ENCODE measurements at places on chromosomes 12 and 14. TPM values are rescaled to one million over a fixed set of nuclear protein-coding genes. Genes with fewer than 3 reads are reported as not detected.

- peak; percentile 61 for ATAC-seq
Observed at GRCh38 chr12:132713123-132713522, 2.5 kb downstream of the PGAM5 start.

GRCh38 chr12:89225401-89225800, 126.9 kb downstream of the DUSP6 start:
- peak; percentile 91 for ATAC-seq

MYH6 gene
- total RNA-seq, result not detected

ADSS1 gene
- total RNA-seq, result 5.7 TPM

DNA sequence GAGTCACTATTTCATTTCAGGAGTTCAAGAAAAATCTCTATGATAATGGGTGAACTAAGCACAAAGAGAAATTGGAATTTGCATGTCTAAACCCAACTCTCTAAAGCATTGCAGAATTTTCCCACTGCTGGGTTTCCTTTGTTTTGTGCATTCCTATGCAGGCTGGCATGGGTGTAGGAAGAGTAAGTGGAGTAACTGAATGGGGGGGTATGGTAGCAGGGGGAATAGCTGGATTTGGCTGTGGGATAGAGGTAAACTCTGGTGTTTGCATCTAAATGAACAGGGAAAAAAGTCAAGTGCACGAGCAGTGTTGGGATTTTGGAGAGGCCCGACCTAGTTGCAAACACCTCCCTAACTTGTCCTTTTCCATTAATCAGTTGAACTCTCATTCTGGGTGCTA, 159.1 kb downstream of the ANO4 start:
- no peak for ATAC-seq

DNA sequence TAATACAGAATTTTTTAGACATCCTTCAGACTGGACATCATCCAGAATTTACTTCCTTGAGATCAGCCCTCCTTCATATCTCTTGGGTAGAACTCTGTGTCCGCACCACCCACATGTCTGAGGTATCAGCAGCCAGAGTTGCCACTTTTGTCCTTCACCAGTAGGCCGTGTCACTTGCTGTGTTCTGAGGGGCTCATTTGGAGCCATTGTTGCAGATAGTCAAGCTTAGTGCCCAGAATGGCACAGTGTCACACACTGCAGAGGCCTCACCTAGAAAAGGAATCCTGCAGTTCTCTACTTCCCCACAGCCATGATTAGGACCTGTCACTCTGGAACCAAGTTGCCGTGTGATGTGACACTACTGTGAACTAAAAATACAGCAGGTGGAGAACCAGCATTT, 36.9 kb upstream of the KCNK13 start:
- ATAC-seq, result no peak

DNA sequence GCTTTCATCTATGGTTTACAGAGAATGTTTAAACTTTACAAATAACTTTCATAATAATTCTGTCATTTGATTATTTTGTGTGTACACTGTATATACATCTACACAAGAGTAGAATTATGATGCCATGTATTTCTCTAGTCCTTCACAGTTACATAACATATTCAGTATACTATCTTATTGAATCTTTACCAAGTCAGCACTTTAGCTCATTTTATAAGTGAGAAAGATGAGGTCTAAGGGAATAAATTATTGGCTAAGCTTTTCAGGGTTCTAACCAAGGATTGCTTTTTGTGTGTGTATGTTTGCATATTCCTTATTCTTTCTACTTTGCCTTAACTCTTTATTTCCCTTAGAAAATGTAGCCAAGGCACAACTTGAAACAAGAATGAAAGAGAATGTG, 84.3 kb upstream of the PTPRQ start:
- ATAC-seq, result no peak

DNA sequence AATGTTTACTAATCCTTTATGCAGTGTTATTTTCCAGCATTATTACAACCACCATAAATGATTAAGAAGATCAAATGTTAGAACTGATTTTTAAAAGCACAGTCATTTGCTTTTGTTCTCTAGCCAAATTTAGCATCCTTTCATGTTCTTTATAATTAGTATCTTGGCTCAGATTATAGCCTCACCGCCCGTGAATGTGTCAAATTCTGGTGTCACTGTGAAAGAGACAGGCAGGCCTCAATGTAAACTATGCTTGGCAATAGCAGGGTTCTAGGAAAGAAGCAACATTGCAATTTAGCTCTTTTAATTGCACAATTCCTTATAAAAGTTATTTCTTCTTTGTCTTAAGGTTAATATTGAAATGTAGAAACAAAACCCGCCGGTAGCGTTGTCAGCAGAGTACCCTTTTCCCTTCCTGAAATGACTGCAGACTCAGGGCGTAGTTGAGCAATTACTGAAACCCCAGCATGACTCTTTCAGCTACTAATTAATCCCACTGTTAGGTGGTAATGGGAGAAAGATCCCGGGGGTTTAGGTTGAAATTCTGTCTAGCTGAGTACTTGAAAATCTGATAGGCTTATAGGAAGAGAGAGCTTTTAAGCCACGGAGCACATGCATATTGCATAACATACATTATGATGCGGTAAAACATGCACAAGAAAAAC, 1600.5 kb upstream of the SEL1L start:
- no peak for ATAC-seq

DNA sequence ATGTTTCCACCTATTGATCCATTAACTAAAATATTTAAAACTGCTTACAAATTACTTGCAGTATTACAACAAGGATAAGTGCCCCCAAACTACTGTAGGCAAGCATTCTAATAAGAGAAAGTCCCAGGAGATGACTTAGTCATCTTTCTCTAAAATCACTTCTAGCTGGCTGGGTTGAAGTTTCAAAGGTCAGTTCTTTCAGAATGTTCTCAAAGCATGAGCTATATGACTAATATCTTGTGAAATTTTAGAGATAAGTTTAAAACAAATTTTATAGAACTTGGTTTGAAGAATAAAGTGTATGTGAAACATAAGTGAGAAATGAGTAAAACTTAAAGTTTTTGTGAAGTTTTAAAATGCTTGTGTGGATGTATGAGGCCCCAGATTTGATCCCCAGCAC, 24.3 kb upstream of the OR6J1 start:
- ATAC-seq, result no peak

DNA sequence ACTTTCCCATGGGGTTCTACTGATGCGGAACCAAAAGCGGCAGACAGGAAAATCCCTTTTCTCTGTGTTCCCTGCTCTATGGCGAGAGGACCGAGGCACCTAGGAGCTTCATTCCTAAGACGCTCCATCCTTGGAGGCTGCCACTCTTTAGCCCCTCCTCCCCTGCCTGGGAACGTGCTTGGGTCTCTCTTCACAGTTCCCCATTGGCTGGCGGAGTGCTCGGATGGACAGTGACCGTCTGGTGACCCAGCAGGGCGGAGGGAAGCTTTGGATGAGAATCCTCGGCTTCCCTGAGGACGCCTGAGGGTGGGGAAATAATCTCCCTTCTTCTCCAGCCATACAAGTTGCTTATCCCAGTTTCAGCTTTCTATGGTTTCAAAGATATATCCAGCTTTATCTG, 37.3 kb downstream of the KCNA5 start:
- no peak for ATAC-seq

GRCh38 chr12:68981516-68981915, 48.5 kb upstream of the CPM start:
- no peak for ATAC-seq

DNA sequence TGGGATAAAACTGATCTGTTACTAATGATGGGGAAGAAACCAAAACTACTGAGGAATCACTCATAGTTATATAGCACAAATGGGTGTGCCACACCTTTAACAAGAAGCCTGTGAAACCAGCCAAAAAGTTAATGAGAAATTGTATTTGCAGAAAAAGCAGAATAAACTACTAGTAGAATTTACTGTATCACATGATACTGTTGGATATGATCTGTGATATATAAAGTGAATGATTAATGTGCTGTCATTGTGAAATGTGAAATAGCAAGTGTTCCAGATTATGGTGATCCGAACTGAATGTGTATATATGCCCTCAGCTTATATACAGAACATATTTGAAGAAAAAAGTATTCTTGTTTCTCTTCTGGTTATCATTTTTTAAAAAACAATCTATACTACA, 30.5 kb downstream of the VEZT start:
- ATAC-seq, result no peak

- no peak for ATAC-seq
Observed at GRCh38 chr12:26872625-26873024, 39.6 kb upstream of the ITPR2 start.

DNA sequence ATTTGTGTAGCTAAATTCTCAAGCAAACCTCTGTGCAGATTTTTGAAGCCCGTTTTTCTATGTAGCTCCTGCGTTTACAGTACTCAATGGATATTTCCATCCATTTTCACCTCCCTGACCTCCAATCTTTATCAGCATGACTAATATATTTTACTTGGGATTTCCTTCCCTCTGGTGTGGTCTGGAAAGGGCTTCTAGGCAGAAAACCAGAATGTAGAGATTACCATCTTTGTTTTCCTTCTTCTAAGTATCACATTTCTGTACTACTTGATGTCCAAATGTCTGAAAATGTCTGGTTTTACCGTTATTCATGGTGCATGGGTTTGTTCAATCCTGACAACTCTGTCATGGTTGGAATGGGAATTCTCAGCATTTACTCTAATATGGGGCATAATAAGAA, 907.6 kb upstream of the FLRT2 start:
- ATAC-seq, result no peak

GRCh38 chr12:80593766-80594165, 113.7 kb upstream of the MYF6 start:
- no peak for ATAC-seq

DNA sequence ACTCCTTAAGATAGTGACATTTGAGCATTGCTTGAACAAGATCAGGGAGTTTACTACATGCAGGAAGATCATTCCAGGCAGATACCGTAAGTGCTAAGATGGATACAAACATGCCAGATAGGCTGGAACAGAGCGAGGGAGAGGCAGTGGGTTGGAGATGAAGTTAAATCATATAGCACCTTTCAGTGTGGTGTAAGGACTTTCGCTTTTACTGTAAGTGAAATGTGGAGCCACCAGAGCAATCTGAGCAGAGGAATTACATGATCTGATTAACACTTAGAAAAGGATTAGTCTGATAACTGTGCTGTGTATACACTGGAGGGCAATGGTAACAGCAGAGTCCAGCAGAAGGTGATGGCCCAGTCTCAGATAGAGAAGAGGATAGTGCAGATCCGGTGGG, 163.0 kb upstream of the SSTR1 start:
- no peak for ATAC-seq

GRCh38 chr12:120970310-120970709, 8.0 kb upstream of the HNF1A start:
- ATAC-seq, result no peak

KLHDC1 gene
- 1.5 TPM for total RNA-seq

DNA sequence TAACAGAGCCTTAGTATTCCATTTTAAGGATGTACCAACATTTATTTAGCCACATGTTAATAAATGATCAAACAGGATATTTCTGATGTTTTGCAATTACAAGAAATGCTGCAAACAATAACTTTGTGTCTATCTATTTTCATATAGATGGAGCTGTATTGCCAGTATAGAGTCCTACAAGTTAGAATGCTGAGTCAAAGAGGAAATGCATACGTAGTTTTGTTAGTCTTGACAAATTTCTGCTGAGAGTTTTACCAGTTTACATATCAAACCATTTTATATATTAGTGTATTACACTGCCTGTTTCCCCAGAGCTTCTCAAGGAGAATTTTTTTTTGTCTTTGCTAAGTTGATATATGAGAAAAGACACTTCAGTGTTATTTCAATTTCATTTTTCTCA, 541.7 kb downstream of the SLC16A7 start:
- ATAC-seq, result no peak

DNA sequence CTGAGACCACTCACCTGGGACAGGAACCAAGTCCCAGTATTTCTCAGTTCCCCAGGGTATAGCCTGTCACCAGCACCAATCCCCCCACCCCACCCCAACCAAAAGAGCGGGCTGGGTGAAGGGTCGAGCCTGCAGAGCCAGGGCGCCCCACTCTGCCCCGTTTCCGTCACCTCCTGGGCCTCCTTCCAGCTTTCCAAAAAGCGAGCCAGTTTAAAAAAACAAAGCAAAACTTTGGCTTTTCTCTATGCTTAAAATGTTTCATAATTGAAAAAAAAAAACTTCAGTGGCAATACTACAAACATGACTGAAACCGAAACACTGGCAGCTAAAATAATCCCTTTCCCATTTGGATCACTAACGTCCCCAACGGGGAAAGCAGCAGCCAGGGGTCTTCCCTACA, 7.5 kb downstream of the CAMKK2 start:
- ATAC-seq, result no peak

TUBA1B gene
- total RNA-seq, result 536 TPM

TESPA1 gene
- total RNA-seq, result 0.68 TPM

DNA sequence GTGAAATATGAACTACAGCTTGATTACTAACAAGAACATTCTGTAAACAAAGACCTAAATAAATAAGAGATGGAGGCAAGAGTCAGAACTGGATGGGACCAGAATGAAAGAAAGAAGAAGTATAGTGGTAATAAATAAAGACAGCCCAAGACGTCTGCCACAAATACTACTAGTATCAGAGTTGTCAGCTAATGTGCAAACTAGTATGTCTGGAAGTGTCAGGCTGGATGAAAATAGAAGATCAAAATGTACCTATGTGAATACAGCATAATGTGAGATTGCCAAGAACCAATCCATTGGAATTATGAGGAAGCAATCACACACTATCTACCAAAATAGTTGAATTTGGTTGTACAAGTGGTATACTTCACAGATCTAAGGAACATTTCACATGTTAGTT, 353.0 kb downstream of the BTG1 start:
- no peak for ATAC-seq

DNA sequence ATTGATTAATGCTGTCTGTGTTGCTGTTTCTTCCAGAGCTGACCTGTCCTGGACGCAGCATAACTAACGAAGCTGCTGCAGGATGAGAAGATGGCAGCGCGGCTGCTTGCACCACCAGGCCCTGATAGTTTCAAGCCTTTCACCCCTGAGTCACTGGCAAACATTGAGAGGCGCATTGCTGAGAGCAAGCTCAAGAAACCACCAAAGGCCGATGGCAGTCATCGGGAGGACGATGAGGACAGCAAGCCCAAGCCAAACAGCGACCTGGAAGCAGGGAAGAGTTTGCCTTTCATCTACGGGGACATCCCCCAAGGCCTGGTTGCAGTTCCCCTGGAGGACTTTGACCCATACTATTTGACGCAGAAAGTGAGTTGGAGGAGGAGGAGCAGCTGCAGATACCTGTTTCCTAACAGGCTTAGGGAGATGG, 71.7 kb downstream of the SCN8A start:
- no peak for ATAC-seq

GRCh38 chr12:73361156-73361863, 1089.1 kb downstream of the TRHDE start:
- no peak for ATAC-seq

GRCh38 chr12:8887285-8887715, 27.0 kb upstream of the PHC1 start:
- no peak for ATAC-seq

PMEL gene
- total RNA-seq, result 0.52 TPM

Data from esophagus mucosa (tissue), 1 donor.